ENCODE measurements at places on chromosomes 3 and 15.

GRCh38 chr15:67381416-67382045 lies 126.9 kb downstream of the IQCH start:
- DNase-seq, result no peak

GRCh38 chr3:120100711-120101110 lies 6.5 kb upstream of the GSK3B start:
- no peak for DNase-seq

DNA sequence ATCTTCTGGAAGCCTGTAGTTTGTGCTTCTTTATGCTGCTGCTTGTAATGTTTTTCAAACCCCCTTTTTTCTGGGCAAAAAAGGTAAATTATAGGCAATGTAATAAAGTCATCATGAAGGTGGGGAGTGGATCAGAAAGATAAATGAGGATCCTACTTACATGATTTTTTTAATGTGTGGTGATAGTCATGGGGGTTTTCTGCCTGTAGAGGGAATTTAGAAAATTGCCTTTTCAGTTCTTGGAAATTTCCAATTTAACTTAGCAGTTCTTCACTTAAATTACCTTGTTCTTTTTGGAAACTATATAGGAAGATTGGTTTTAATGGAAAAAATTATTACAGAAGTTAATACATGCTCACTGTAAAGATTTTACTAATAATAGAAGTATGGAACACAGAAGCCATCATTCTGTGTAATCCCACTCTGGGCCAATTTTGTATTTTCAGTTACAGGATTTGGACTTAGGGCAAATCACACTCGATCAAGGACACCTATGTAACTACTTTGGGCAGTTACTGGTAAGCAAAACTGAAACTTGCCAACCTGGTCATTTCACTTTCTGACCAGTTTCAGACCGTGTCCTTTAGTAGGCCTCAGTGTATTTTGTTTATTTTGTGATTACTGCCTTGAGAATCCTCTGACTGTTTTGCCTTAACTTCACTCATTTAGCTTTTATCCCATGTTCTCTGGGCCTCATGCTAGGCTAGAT lies 10.5 kb upstream of the SCAANT1 start:
- DNase-seq, result no peak

- DNase-seq, result no peak
Measured at GRCh38 chr15:84658788-84659411, 901 bp upstream of the NMB start.

- no peak for DNase-seq
Measured at GRCh38 chr3:13323822-13324221, 96.3 kb downstream of the NUP210 start.

DNA sequence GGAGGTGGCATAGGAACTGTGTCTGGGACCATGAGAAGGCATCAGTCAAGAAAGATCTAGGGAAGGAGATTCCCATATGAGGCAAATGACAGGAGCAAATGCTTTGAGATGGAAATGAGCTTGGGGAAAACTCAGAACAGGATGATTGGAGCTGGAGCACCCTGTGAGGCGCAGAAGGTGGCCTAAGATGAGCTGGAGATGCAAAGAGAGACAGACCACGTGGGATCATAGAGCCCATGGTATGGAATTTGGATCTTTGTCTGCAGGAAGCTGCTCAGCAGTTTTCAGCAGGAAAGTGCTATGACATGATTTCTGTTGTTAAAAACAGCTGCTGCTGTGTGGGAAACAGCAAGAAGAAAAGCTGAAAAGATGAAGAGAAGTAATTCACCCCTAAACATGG lies 310.6 kb downstream of the MAGI1 start:
- peak; percentile 39 for DNase-seq

- DNase-seq, result no peak
Measured at GRCh38 chr15:83581381-83581780, 72.5 kb upstream of the ADAMTSL3 start.

DNA sequence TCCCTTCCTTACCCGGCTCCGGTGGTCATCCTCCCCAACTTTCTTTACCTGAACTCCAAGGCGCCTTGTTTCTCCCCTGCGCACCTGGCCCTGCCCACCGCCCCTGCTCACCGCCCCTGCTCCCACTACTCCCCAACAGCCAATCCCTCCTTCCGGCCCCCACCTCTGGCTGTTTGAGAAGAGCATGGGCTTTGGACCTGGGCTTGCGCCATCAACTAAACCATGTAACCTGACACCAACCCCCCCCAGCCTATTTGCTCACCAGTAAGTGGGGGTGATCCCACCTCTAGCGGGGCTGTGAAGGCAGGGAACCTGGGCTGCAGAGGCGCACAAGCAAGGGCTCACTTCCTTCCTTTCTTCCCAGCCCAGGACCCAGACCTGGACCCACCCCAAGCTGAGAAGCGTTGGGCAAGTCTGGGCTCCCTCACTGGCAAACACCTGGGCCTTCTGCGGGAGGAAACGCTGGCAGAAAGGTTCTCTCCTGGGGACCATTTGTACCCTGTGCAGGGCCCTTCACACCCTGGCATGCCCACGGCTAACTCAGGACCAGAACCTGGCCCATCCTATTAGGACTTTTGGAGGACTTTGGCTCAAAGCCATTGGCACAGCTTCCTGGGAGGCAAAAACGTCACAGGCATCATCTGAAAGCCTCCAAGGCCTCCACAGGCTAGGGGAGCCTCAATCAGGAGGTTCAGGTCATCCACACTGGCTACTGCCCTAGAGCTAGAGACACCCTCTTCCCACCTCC lies at the start of gene PLXNB1:
TSS of gene PLXNB1 (minus strand) at position 127 of the 748 bp plus-strand sequence. CDS start 5,475 bp downstream, outside the sequence.
- DNase-seq, result peak; percentile 98

GRCh38 chr3:30428251-30428650 lies 178.2 kb upstream of the TGFBR2 start:
- DNase-seq, result no peak

Measured in GM23338 (cell line).